ENCODE measurements at places on chromosomes 13 and 19.

- DNase-seq, result no peak
Measured at GRCh38 chr19:53462861-53463260, 4.7 kb upstream of the ZNF813 start.

GRCh38 chr13:98774776-98775175 lies 22.3 kb upstream of the SLC15A1 start:
- no peak for DNase-seq

DNA sequence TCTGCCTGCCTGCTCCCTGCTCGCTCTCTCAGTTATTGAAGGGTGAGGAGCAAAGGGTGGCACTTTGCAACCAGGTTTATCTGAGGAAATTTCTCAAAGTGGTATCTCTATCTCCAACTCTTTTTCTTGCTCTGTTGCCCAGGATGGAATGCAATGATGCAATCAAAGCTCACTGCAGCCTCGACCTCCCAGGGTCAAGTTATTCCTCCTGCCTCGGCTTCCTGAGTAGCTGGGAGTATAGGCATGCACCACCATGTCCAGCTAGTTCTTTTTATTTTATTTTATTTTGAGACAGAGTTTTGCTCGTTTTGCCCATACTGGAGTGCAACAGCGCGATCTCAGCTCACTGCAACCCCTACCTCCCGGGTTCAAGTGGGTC lies 4.9 kb downstream of the ACTMAP start:
- no peak for DNase-seq

DNA sequence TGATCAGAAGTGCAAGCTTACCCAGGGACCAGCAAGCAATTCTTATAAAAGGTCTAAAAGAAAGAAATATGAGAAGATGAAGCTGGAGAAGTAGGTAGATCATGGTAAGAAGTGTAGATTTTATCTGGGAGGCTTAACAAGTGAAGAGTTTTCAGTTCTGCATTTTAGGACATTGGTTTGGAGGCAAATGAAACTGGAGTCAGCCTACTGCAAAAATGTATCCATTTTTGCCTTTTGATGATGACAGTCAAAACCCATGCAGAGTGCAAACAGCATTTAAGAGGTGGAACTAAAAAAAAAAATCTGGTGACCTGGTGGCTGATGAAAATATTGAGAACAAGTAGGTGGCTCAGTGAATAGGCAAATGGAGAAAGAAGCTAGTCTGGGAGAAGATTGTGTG lies 216.9 kb downstream of the DNAJC15 start:
- DNase-seq, result no peak

- DNase-seq, result no peak
Measured at GRCh38 chr19:14381689-14382474, 638 bp downstream of the ADGRE5 start.

GRCh38 chr13:82713687-82714405 lies 1168.4 kb downstream of the SLITRK1 start:
- no peak for DNase-seq

- no peak for DNase-seq
Measured at GRCh38 chr13:39249982-39250381, 211.7 kb downstream of the NHLRC3 start.

- no peak for DNase-seq
Measured at GRCh38 chr19:11106477-11106876, 17.2 kb downstream of the LDLR start.

DNA sequence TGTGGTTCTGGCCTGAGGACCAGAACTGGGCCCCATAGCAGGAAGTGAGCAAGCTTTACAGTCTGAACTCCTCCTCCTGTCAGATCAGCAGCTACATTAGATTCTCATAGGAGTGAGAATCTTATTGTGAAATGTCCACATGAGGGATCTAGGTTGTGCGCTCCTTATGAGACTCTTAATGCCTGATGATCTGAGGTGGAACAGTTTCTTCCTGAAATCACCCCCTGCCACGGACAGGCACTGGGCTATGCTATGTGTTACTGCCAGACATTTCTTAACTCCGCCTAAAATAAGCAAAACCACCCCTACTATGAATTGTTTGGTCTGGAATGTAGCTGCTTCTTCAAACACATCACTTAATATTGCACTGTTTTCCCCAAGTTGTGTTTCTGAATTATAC lies 4.6 kb downstream of the FBXL3 start:
- no peak for DNase-seq

DNA sequence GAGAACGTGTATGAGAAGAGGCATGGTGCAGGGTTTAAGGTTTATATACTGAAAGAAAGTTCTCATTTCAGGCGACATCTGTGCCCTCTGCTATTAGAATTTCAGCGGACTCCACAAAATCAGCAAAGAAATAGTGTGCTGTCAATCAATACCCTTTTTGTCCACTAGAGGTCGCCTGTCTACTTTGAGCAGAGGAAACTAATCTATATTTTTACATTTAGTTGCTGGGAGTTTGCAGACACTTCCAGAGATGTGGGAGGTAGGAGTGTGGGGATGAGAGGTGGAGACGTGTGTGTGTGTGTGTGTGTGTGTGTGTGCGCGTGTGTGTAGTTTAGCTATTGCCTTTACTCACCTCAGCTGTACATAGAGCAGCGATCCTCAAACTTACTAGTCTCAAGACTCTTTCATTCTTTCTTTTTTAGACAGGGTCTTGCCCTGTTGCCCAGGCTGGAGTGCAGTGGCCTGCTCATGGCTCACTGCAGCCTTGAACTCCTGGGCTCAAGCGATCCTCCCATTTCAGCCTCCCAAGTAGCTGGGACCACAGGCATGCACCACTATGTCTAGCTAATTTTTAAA lies 9.7 kb downstream of the INAFM1 start:
- DNase-seq, result peak; percentile 58
